Upper lobe of right lung (tissue), 1 donor: ENCODE measurements at places on chromosomes 1 and 21. TPM values are rescaled to one million over a fixed set of nuclear protein-coding genes. Genes with fewer than 3 reads are reported as not detected.
A peak's percentile ranks its signal among the peaks of the same experiment; 100 is the strongest.

SEMA6C gene
- 6.7 TPM for total RNA-seq

RBM11 gene
- 1.7 TPM for total RNA-seq

FAM177B gene
- total RNA-seq: 0.20 TPM

TFF3 gene
- 19.6 TPM for total RNA-seq

S100A8 gene
- total RNA-seq: 266 TPM

OR2L2 gene
- 0.14 TPM for total RNA-seq

GBP7 gene
- 0.32 TPM for total RNA-seq

GRCh38 chr1:78549891-78550290 lies 59.1 kb downstream of the PTGFR start:
- H3K36me3 ChIP-seq: no peaks in the 10 kb centered on the region
- no peaks in the 10 kb centered on the region for H3K27me3 ChIP-seq
- H3K4me1 ChIP-seq: no peaks in the 10 kb centered on the region

DNA sequence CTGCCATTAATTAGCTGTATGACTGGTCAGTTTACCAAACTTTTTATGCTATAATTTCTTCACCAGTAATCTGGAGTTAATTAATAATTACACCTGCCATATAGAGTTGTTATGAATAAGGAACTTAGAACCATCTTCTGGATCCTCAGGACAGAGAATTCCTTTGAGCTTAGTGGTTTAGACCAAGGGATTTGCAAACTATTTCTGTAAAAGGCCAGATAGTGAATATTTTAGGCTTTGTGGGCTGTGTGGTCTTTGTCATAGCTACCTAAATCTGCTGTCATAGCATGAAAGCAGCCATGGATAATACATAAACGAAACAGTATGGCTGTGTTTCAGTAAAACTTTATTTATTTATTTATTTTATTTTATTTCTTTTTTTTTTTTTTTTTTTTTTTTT lies 9.0 kb downstream of the TIMM17A start:
- no peaks in the 10 kb centered on the region for H3K4me1 ChIP-seq
- DNase-seq: no peak
- no peak overlapping the region for H3K27ac ChIP-seq
- no peaks in the 10 kb centered on the region for H3K27me3 ChIP-seq
- no peak overlapping the region for H3K4me3 ChIP-seq

- DNase-seq: peak; percentile 79
- H3K4me1 ChIP-seq: peaks cover 12% of the 10 kb centered on the region
- no peaks in the 10 kb centered on the region for H3K36me3 ChIP-seq
- H3K4me3 ChIP-seq: no peak overlapping the region
Observed at GRCh38 chr1:22414244-22414751, 37.4 kb upstream of the ZBTB40 start.

GRCh38 chr1:20480243-20480944 lies 5.6 kb downstream of the CAMK2N1 start:
- DNase-seq: peak; percentile 12
- H3K27me3 ChIP-seq: peaks cover 56% of the 10 kb centered on the region

DNA sequence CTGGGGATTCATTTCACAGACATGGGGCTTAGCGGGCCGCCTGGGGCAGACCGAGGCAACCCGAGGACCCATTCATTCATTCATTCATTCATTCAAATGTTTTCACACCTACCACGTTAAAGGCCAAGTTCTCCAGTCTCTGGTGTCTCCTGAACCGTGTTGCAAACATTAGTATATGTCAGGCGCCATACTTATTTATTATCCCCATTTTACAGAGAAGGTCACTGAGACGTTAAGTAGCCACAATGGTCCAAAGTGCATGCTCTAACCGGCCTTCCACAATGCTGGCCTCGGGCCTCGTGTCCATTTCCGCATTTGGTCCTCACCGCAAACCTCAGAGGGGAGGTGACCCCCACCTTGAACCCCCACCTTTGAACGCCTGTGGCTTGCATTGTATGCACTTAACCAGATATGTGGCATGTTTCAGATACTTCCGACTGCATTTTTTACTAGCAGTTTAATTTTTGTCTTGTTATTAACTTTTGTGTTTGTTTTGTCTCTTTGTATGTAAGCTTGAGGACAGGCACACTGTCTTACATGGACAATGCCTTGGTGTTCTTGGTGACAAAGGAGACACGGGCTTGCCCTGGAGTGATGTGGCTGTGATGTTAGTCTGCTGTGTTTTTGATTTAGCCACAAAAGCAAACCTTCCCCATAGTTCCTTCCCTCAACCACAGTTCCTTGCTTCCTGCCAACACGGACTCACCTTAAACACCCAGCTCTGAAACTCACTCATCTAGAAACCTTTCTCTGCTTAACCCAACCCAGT lies 1.2 kb upstream of the IFFO2 start:
- DNase-seq: no peak
- no peaks in the 10 kb centered on the region for H3K36me3 ChIP-seq
- H3K4me3 ChIP-seq: no peak overlapping the region
- no peak overlapping the region for H3K27ac ChIP-seq
- H3K27me3 ChIP-seq: no peaks in the 10 kb centered on the region

DNA sequence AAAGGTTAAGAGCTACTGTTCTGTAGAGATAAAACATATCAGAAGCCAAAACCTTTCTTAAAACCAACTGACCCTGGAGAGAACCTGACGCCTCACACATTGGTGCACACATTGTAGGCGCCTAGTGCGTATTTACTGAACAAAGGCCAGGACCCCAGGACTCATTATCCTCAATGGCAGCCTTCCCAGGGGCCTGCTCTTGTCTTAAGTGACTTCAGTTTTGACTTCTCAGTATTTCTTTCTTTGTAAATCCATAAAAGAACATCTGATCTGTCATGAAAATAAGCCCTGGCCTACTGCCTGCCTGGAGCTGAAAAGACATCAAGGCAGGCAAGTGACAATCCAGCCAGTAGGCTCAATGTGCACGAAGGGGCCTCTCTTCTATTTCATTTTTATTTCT lies 27.6 kb downstream of the ABCA4 start:
- H3K27ac ChIP-seq: peak overlapping the region; percentile 81
- peaks cover 47% of the 10 kb centered on the region for H3K4me1 ChIP-seq
- H3K27me3 ChIP-seq: no peaks in the 10 kb centered on the region
- no peak for DNase-seq
- H3K4me3 ChIP-seq: no peak overlapping the region

GRCh38 chr1:153536671-153537375 lies 1.0 kb upstream of the S100A6 start:
- peak; percentile 81 for DNase-seq
- H3K27me3 ChIP-seq: no peaks in the 10 kb centered on the region
- peaks cover 43% of the 10 kb centered on the region for H3K4me1 ChIP-seq

DNA sequence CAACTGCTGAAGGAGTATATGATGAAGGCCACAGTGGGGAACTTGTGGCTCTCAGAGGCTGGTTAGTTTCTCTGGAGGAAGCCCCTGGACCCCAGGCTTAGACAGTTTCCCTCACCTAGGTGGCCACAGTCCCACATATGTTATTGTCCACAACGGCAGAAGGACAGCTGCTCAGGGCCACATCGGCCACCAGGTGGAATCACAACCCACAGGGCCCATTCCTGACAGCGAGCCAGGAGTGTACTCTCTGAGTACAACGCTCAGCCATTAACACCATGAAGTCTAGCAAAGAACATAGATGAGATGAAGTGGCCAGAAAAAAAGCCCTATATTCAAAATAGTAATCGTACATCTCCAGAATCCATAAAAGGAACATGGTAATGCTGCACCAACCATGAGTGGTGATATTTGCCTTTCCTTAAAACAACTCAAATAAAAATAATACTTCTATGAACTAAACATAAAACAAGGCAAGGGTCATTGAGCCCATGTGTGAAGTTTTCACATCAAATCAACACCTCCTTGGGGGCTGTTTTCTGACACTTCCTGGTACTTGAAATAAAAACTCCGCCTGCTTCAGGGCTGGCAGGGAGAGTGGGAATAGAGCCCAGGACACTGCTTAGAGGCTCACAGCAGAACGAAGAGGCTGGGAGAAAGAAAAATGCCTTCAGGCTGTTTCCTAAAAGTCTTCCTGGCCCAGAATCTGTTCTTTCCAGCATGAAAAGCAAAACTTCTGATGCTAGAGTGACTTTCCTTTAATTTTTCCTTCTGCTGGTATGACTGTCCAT lies 383.3 kb downstream of the HHAT start:
- H3K4me3 ChIP-seq: no peak overlapping the region
- no peak overlapping the region for H3K27ac ChIP-seq
- H3K36me3 ChIP-seq: no peaks in the 10 kb centered on the region

DNA sequence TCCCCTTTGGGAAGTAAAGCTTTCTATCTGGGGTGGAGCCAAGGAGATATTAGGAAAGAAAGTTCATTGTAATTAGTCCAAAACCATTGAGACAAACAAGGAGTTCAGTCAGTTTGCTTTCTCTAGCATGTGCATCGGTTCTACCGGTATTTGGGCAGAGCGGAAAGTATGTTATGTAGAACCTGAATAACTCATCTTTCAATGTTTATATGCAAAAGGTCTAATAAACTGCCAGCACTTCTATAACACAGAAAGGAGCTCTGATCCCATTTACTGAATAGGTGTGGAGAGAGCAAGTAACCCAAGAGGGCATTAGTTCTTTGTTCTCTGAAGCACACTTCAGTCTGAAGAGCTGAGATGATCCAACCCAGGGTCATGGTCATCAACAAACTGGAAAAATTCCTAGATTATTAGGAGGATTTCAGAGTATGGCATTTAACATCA lies 3.5 kb downstream of the TGFB2 start:
- peak overlapping the region; percentile 70 for H3K4me3 ChIP-seq
- H3K36me3 ChIP-seq: no peaks in the 10 kb centered on the region
- peaks cover 12% of the 10 kb centered on the region for H3K4me1 ChIP-seq
- H3K27me3 ChIP-seq: no peaks in the 10 kb centered on the region
- no peak for DNase-seq

- no peaks in the 10 kb centered on the region for H3K36me3 ChIP-seq
- H3K4me3 ChIP-seq: no peak overlapping the region
- no peaks in the 10 kb centered on the region for H3K4me1 ChIP-seq
- H3K27ac ChIP-seq: no peak overlapping the region
- DNase-seq: no peak
Observed at GRCh38 chr1:199313444-199313843, 674.6 kb downstream of the PTPRC start.

DNA sequence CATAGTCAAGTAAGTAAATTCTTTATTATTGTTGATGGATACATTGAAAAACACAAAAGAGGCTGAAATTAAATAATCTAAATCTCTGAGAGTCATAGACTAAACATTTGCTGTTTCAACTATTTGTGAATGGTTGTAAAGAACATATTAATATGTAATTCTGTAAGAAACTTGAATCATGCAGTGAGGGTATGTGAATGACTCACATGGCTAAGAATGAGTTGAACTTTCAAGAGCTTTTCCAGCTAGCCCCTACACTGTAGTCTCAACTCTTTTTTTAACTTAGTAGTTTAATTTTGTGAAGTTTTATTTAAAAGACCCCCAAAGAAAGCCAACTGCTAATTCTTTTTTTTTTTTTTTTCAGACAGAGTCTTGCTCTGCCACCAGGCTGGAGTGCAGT lies 588.1 kb downstream of the DPYD start:
- no peaks in the 10 kb centered on the region for H3K4me1 ChIP-seq
- H3K36me3 ChIP-seq: no peaks in the 10 kb centered on the region
- H3K4me3 ChIP-seq: no peak overlapping the region
